ENCODE measurements at places on chromosomes 13 and 19.
A peak's percentile ranks its signal among the peaks of the same experiment; 100 is the strongest.

GRCh38 chr13:105679838-105680237, 855.6 kb downstream of the EFNB2 start:
- no peaks in the 10 kb centered on the region for H3K36me3 ChIP-seq
- H3K27ac ChIP-seq, result no peak overlapping the region
- DNase-seq, result no peak
- no peak overlapping the region for H3K4me3 ChIP-seq
- no peaks in the 10 kb centered on the region for H3K4me1 ChIP-seq

GRCh38 chr19:19185853-19186740, 5.9 kb downstream of the BORCS8 start:
- peak; percentile 96 for DNase-seq
- H3K27ac ChIP-seq, result no peak overlapping the region
- H3K36me3 ChIP-seq, result peaks cover 13% of the 10 kb centered on the region
- no peaks in the 10 kb centered on the region for H3K27me3 ChIP-seq
- H3K4me1 ChIP-seq, result no peaks in the 10 kb centered on the region

DNA sequence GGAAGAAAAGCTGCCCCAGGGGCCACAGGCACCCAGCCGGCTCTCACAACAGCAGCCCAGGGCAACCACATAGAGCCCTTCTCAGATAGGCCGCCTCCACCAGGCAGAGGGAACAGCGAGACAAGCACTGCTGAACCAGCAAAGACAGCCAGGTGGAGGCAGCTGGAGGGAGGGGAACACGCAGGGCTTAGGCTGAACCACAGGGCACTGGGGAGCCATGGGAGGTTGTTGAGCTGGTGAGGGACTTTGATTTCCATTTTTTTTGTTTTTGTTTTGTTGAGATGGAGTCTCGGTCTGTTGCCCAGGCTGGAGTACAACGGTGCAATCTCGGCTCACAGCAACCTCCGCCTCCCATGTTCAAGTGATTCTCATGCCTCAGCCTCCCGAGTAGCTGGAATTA, 3.5 kb downstream of the GAMT start:
- H3K27me3 ChIP-seq, result no peaks in the 10 kb centered on the region
- H3K36me3 ChIP-seq, result no peaks in the 10 kb centered on the region
- no peak for DNase-seq
- H3K4me1 ChIP-seq, result no peaks in the 10 kb centered on the region
- H3K27ac ChIP-seq, result no peak overlapping the region
- no peak overlapping the region for H3K4me3 ChIP-seq

- H3K27me3 ChIP-seq, result no peaks in the 10 kb centered on the region
- no peak overlapping the region for H3K27ac ChIP-seq
- no peak overlapping the region for H3K4me3 ChIP-seq
- no peak for DNase-seq
- H3K4me1 ChIP-seq, result no peaks in the 10 kb centered on the region
Observed at GRCh38 chr13:43331672-43332071, 308.3 kb downstream of the DNAJC15 start.

DNA sequence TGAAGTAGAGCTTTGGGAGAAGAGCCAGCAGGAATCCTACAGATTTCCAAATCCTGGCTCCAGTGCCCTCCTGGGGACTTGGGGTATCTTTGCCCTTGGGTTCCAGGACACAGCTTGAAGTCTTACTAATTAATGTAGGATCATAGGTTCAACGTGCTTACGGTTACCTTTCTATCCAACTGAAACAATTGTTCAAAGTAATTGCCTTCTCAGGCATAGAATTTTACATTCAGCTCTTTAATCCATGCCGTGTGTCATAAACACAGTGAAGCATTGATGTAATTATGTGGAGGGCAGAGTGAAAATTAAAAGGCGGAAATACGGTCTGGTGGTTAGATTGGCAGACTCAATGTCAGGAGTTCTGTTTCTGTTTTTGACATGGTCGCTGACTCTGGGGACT, 170.4 kb downstream of the COG6 start:
- no peak overlapping the region for H3K4me3 ChIP-seq
- no peaks in the 10 kb centered on the region for H3K36me3 ChIP-seq
- H3K4me1 ChIP-seq, result no peaks in the 10 kb centered on the region
- no peak overlapping the region for H3K27ac ChIP-seq
- no peaks in the 10 kb centered on the region for H3K27me3 ChIP-seq

GRCh38 chr13:41981951-41982715, 21.2 kb upstream of the VWA8 start:
- no peaks in the 10 kb centered on the region for H3K4me1 ChIP-seq
- no peak for DNase-seq
- H3K36me3 ChIP-seq, result no peaks in the 10 kb centered on the region
- H3K27ac ChIP-seq, result no peak overlapping the region

DNA sequence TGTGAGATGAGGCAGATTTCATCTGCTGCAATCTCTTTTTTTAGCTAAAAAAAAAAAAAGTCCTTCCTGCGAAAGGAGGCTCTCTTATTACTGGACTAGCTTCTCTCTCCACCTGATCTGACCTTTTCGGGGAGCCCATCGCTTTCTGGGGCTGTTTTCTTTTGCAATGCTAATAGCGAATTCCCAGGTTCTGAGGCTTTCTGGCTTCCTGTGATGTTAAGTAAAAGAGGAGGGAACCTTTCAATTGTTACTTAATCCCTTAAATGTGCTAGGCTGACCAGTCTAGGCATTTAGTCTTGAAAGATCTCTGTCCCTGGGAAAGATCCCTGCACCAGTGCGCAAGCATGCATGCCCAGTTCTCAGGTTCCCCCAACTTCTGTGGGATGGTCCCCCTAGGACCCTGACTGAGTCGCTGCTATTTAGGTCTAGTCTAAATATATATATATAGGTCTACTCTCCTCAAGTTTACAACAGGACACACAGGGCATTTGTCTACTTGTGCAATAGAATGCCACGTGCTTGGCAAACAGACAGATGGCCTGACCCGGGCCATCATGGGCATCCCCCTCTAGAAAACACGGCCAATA, 224.7 kb downstream of the ZNF536 start:
- no peak overlapping the region for H3K4me3 ChIP-seq
- H3K27me3 ChIP-seq, result peaks cover 36% of the 10 kb centered on the region
- no peak overlapping the region for H3K27ac ChIP-seq
- no peaks in the 10 kb centered on the region for H3K4me1 ChIP-seq
- DNase-seq, result peak; percentile 78

GRCh38 chr13:51125495-51126226, 14.6 kb upstream of the C13orf42 start:
- H3K27ac ChIP-seq, result no peak overlapping the region
- no peaks in the 10 kb centered on the region for H3K27me3 ChIP-seq
- DNase-seq, result peak; percentile 85

DNA sequence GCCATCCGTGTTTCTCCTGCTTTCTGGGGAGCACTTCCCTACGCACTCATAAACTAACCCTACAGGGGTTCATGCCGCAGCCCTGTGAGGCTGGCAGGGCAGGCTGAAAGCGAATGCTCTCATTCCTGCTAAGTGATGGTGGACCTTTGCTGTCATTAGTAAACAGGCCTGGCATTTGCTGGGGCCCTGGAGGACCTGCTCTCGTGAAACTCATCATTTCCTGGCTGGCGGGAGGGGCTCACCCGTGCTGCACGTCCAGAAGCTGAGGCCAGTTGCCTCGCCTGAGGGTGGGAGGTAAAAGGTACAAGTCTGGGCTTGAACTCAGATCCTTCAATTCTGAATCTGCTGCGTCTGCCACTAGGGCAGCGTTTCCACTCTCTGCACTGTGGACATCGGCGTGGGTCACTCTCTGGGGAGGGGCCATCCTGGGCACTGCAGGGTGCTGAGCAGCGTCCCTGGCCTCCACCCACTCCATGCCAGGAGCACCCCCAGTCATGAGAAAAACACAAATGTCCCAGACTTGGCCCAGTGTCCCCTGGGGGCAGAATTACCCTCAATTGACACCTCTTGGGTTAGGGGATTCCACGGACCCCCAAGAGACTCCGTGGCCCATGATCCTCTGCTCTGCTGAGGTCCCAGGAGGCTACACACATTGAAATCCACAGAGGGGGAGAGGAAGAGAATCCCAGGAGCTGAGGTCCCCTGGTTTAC, 7.0 kb downstream of the MOB3A start:
- no peaks in the 10 kb centered on the region for H3K27me3 ChIP-seq
- no peaks in the 10 kb centered on the region for H3K4me1 ChIP-seq

DNA sequence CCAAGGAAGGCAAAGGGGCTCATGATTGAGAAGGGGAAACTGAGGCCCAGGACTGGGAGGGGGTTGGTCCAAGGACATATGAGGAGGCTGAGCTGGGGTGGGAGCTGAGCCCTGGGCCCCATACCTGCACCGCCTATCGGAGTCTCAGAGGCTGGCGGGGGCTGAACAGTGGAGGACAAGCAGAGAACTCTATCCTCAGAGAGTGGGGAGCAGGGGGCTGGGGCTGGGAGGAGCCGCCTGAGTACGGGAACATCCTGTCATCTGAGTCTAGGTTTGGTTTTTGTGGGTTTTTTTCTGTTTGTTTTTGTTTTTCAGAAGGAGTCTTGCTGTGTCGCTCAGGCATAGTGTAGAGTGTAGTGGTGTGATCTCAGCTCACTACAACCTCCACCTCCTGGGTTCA, 6.2 kb downstream of the ARRDC2 start:
- H3K4me1 ChIP-seq, result no peaks in the 10 kb centered on the region
- H3K27me3 ChIP-seq, result no peaks in the 10 kb centered on the region
- no peak for DNase-seq

GRCh38 chr13:73231471-73231870, 172.7 kb downstream of the KLF5 start:
- no peaks in the 10 kb centered on the region for H3K36me3 ChIP-seq
- no peak overlapping the region for H3K4me3 ChIP-seq
- H3K27ac ChIP-seq, result no peak overlapping the region
- DNase-seq, result no peak
- no peaks in the 10 kb centered on the region for H3K27me3 ChIP-seq
- no peaks in the 10 kb centered on the region for H3K4me1 ChIP-seq

- peaks cover 42% of the 10 kb centered on the region for H3K36me3 ChIP-seq
- no peak for DNase-seq
- H3K27ac ChIP-seq, result no peak overlapping the region
- H3K4me1 ChIP-seq, result peaks cover 6% of the 10 kb centered on the region
- no peak overlapping the region for H3K4me3 ChIP-seq
Observed at GRCh38 chr13:98195054-98195791, 18.2 kb upstream of the RNF113B start.

GRCh38 chr13:32247887-32248286, 67.3 kb downstream of the ZAR1L start:
- no peaks in the 10 kb centered on the region for H3K36me3 ChIP-seq
- no peaks in the 10 kb centered on the region for H3K4me1 ChIP-seq
- DNase-seq, result no peak
- no peak overlapping the region for H3K4me3 ChIP-seq

DNA sequence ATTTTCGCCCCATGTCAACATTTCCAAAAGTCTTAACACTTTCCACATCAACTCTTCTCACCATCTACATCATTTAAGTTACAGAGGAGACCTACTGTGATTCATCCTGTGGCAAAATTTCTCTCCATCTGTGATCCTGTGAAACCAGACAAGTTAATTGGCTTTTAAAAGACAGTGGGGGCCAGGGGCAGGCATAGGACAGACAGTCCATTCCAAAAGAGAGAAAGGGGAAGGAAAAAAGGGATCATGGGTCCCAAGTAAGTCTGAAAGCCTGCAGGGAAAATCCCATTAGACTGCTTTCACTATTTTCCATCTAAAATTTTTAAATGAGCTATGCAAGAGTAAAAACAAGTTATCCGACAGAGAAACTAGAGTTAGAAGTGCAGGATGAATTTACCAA, 121.0 kb downstream of the MRPL57 start:
- no peaks in the 10 kb centered on the region for H3K4me1 ChIP-seq
- H3K27me3 ChIP-seq, result no peaks in the 10 kb centered on the region
- DNase-seq, result peak; percentile 46
- H3K4me3 ChIP-seq, result peak overlapping the region; percentile 96

DNA sequence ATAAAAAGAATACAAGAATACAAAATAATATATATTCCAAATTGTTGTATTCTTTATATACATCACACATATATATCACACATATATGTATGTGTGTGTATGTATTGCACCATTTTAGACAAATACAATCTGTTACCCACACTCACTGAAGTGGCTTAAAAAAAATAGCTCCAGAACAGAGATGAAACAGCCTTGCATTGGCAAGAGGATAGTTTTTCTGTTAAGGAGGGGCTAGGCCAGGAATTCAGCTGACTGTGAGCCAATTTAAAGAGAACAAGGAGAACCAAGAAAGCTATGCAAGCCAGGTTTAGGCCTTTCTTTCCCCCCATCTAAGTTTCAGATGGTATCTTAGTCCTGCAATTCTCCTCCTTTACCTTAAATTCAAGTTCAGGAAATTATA, 257.5 kb downstream of the MZT1 start:
- no peak for DNase-seq
- no peaks in the 10 kb centered on the region for H3K4me1 ChIP-seq
- H3K36me3 ChIP-seq, result no peaks in the 10 kb centered on the region
- no peaks in the 10 kb centered on the region for H3K27me3 ChIP-seq
- no peak overlapping the region for H3K4me3 ChIP-seq
- no peak overlapping the region for H3K27ac ChIP-seq

- H3K27me3 ChIP-seq, result no peaks in the 10 kb centered on the region
- no peak overlapping the region for H3K4me3 ChIP-seq
- no peak for DNase-seq
- no peaks in the 10 kb centered on the region for H3K4me1 ChIP-seq
- no peak overlapping the region for H3K27ac ChIP-seq
Observed at GRCh38 chr13:20494656-20495055, 31.0 kb downstream of the CRYL1 start.

DNA sequence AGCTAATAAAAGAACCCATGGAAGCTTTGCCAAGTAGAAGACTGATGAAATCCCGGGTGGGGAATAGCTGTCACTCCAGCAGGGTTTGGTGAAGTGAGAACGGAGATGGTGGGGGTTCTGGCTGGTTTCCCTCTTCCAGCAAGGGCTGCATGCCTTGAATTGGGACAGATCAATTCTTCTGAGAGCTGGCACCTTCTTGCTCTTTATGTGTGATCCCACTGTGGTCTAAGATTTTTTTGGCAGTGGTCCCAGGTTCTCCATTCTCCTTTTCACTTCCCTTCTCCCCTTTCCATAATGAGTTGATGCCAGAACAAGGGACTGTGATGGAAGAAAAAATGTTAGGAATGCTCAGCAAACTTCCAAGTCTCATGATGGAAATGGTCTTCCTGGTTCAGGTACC, 50.0 kb downstream of the TNFSF11 start:
- peaks cover 8% of the 10 kb centered on the region for H3K27me3 ChIP-seq
- DNase-seq, result no peak
- peaks cover 2% of the 10 kb centered on the region for H3K4me1 ChIP-seq
- H3K4me3 ChIP-seq, result no peak overlapping the region
- no peak overlapping the region for H3K27ac ChIP-seq

DNA sequence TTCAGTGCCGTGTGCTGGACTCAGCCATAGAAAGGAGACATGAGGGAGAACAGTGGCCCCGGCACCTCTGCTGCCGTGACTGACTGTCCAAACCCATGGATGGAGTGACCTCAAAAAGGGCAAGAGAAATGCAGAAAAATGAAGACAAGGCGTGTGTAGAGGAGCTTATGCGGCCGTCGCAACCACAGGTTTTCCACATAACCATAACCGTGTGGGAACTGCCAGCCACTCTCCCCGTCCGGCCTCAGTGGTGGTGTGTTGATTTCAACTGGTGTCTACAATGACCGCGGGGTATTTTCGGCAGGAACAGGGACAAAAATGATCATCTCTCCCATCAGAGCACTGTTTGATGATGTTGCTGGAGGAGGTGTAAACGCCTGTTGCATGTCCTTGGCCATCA, 42.9 kb upstream of the F7 start:
- H3K4me3 ChIP-seq, result no peak overlapping the region
- H3K27ac ChIP-seq, result no peak overlapping the region
- no peaks in the 10 kb centered on the region for H3K27me3 ChIP-seq
- H3K36me3 ChIP-seq, result no peaks in the 10 kb centered on the region

GRCh38 chr19:281992-282391, 9.2 kb downstream of the PLPP2 start:
- no peaks in the 10 kb centered on the region for H3K27me3 ChIP-seq
- H3K4me1 ChIP-seq, result no peaks in the 10 kb centered on the region
- no peak overlapping the region for H3K27ac ChIP-seq
- H3K4me3 ChIP-seq, result no peak overlapping the region
- peak; percentile 48 for DNase-seq
- peaks cover 4% of the 10 kb centered on the region for H3K36me3 ChIP-seq
